ENCODE measurements at places on chromosomes 5 and 9.

DNA sequence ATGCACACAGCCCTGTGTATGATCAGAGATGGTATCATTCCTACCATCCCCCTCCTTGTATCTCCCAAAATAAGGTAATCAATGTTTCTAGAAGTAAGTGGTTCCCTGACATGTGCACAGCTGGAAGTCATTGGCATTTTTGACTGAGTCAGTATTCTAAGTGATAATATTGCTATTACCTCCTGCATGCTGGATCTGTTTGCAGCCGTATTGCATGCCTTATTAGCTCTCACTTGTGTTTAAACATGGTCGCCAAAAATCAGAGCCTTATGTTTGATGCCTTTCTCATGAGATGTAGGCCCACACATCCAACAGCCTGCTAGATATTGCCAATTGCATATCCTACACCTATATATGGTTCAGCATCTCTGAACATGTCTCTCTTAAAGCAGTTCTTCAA lies 254.3 kb downstream of the CDH12 start:
- DNase-seq: no peak

GRCh38 chr9:29214154-29214689 lies 1640.9 kb upstream of the C9orf72 start:
- peak; percentile 76 for DNase-seq

GRCh38 chr9:129814432-129815223 lies 9.3 kb downstream of the TOR1A start:
- DNase-seq: no peak

DNA sequence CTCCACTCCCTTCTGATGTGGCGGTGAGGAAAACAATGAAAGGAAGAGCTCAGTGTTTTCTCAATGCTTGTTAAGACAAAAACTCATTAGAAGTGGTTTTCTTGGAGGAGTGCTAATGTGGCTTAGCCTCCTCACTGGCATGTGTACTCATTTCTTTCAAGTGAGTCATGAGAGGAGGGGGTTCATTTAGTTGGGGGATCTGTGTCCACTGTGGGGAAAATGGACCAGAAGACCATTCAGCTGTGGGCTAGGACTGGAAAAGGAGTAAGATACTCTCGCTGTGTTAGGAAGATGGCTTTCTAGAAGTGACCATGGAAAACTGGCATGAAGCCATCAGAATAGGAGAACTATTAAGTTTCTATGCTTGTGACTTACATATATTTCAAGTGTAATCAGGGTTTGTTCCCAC lies 23.5 kb downstream of the KLF9 start:
- DNase-seq: no peak

DNA sequence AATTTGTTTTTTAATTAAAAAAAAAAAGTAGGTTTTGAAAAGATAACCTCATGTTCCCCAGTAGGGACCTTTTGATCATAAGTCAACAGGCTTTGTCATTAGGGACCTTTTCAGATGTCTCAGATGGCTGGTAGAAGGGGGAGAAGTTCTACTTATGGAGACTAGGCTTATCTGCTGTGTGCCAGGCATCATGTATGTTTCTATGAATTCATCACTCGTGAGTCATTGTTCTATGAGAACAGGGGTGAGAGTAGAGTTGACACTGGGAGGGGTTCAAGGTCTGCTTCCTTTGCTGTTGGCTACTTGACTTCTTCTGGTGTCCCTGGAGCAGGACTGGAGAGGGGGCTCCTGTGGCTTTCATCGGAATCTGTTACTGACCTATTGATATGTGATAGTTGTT lies 138.8 kb downstream of the KDM4C start:
- DNase-seq: no peak

- no peak for DNase-seq
These were observed 442.2 kb upstream of the CLINT1 start for GRCh38 chr5:158301186-158301585.

- no peak for DNase-seq
These were observed 13.3 kb downstream of the CAVIN4 start for GRCh38 chr9:100591139-100591538.

DNA sequence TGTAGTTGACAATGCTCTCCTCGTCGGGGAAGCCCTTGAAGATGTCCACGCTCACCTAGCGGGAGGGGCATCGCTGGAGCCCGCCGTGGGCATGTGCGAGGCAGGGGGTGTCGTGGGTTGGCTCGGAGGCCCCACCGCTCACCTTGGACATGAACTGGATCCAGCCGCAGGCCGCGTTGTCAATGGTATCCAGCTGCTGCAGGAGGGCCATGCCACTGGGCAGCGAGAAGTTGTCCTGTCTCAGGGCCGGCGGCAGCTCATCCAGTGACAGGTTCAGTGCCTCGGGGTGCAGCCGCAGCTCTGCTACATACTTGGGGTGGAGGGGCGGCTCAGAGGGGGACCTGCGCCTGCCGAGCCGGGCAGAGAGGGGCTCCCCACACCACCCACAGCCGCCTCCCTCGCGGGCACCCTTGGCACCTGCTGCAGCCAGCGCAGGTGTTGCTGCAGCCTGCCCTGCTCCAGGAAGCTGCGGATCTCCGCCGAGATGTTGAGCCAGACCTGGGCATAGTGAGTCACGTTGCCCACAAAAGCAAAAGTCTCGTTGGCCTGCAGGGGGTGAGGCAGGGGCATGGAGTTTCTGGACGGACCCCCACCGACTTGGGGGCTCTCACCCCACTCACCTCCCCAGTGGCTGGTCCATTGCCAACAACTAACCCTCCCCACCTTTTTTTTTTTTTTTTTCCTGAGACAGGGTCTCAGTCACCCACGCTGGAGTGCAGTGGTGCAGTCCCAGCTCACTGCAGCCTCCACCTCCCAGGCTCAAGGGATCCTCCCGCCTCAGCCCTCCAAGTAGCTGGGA lies 9.1 kb downstream of the ABCA2 start:
- no peak for DNase-seq

DNA sequence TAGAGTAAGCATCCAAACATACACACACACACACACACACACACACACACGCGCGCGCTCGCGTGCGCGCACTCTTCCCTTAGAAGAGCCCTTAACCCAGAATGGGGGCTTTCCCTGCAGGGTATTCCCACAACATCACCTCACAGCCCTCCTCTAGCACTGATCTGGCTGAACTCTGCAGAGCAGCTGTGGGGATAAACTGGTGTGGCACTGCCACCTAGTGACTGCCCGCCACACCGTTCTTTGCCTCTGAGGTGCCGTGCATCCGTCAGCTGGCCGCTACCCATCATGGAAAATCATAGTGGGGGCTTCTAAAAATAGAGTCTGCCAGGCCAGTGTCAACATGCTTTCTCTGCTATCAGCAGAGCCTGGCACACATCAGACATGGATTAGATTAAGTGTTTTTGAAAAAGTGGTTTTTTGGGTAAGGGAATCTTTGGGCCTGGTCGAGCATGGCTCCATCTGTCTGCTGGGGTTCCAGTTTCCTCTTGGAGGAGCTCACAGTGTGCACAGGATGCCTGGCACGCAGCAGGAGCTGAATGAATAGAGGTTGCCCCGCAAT lies 88.1 kb downstream of the KCNN2 start:
- DNase-seq: peak; percentile 70

GRCh38 chr9:6845880-6846279 lies 88.1 kb downstream of the KDM4C start:
- peak; percentile 81 for DNase-seq

DNA sequence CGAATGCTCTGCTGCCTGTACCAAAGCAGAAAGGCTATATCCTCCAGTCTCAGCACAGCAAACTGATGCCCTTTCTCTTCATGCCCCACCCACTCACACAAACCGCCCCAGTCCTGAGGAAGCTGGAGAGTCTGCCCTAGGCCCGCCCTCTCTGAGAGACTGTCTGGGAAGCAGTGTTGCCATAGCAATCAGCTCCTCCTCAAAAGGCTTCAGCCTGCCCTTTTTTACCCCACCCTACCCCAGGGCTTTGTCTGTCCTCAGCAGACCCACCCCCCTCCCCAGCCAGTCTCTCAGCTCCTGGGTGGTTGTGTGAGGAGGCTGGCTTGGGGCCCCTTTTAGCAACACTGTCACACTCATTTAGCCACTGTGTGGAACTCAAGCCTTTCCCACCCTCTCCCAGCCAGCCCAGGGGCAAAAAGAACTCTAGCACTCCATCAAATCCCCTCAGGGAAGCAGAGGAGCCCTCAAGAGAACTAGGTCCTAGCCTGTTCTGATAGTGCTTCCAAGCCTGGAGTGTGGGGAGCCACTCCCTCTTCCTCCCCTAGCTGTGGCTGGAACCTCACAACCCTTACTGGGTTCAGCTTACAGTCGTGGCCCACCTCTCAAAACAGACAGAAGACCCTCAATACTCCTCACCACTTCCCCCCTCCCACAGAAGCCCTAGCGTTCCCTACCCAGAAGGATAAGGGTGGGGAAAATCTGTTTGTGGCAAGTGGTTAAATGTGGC lies 1.4 kb downstream of the ATOSB start:
- DNase-seq: peak; percentile 97

GRCh38 chr9:19230355-19231125 lies at the start of gene DENND4C:
Gene DENND4C, plus strand, starts transcription at chr9:19230693. Its CDS starts 45,482 bp downstream, at chr9:19276175.
- peak; percentile 90 for DNase-seq

DNA sequence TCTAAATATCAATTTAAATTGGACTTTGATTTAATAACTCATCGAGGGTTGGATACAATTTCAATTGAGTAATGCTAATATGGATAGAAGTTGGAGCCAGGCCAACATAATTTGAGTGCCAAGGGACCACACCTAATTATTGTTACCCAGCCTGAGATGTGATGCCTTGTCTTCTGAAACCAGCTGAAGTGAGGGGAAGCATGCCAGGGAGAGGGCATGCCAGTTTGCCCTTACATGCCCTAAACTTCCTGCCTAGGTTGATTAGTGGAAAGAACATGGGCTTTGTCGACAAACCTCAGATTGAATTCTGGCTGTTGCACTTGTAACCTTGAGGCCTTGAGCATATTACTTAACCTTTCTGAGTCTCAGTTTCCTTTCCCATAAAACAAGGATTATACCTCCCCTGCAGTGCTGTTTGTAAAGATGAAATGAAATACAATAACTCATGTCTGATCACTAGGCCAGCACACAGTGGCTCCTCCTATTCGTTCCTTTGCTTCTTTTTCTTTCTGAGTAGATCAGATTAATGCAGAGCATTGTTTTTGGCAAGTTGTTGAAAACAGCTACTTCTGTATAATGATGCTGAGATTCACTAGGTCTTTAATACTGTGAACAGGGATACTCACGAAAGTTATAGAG lies 412.8 kb downstream of the TLE4 start:
- DNase-seq: no peak

All from cardiac muscle cell (in vitro differentiated cells and primary cell).